ENCODE measurements at places on chromosomes 6 and 20.

DNA sequence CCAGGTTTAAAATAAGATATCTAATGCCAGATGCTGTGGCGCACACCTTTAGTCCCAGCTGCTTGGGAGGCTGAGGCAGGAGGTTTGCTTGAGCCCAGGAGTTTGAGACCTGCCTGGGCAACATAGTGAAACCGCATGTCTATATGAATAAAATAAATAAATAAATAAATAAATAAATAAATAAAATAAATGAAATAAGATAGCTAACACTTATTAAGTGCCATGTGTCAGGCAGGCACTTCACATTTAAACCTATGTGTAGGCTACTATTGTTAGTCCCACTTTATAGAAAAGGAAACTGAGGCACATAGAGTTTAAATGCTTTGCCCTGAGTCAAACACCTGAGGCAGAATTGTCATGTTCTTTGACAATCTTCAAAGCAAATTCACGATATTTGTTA, 32.9 kb upstream of the RREB1 start:
- no peak for DNase-seq

DNA sequence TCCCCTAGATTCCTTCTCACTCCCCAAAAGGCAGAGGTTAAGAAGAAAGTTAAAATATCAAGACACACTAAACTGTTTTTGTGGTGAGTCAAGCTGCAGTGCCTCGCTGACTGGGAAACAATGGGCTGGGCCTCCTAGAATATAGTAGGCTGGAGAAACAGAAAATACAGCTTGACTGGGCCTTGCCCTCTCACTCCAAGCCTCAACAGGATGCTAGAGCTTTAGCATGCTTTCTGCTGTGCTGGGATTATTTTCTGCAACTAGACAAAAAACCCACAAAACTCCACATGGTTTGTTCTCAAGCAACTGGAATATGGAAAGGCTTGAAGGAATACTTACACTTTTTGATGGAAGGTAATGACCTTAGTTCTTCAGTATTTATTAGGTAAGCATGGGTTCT, 27.9 kb downstream of the FOXO3 start:
- DNase-seq: no peak

DNA sequence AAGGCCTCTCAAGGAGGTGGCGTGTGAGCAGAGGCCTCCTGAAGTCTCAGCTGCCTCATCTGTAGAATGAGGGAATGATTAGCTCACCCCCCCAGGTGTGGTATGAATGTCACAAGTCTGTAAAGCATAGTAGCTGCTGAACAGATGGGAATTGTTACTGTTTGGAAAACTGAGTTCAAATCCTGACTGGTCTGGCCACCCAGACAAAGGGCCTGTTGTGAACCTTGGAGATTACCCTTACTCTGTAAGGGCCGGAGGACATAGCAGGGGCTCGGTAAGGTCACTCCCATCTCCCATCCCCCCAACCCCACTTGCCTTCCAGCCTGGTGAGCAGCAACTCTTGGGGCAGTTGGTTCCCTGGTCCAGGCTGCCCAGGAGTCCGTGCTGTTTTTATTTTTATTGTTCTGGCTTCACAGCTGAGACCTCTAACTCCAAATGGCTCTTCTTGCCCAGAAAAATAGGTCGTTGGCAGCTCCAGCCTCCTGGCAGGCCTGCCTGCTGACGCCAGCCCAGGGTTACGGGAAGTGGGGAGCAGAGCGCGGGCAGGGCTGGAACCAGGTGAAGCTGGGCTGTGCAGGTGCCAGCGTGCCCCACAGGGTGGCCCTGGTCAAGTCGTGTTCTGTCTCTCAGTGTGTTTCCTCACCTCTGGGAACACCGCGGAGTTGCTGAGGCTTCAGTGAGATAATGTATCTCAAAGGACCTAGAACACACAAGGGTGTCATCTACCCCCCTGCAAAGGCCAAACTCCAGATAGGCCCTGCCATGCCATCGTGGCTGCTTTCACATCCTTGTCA, 4.5 kb upstream of the SIRPA start:
- DNase-seq: no peak

- DNase-seq: no peak
Measured at GRCh38 chr20:10412591-10413408, 21.2 kb downstream of the MKKS start.

GRCh38 chr20:49256261-49256660, 21.6 kb downstream of the ZNFX1 start:
- no peak for DNase-seq

GRCh38 chr6:52139985-52140680, 46.0 kb upstream of the IL17A start:
- DNase-seq: no peak

DNA sequence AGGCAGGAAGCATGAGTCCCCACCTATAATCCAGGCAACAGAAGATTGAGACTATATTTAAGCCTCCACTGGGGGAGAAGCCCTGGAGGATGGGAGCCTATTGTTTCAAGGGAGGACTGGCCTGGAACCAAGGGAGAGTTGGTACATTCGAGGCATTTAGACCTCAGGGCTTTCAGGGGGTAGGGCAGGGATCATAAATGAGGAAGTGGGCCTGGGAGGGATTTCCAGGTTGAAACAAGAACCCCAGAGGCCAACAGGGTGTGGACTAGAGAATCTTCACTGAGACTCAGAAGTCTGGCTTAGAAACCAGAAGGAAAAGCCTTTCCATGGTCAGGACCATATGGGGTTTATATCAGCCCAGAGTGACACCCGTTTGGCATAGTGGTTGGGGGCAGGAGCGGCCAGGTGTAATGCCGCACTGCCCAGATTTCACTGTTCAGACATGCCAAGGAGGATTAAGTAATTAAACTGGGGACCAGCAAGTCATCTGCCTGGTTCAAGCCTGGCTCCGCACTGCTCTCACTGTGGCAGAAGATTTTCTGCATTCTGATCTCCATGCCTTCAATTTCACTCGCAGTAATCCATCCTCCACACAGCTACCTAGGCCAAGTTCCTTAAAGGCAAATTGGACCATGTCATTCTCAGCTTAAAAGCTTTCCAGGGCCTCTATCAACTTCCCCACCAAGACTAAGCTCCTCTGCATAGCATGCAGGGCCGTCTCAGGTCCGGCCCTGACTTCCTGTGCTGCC, 17.8 kb downstream of the LRFN2 start:
- DNase-seq: no peak

GRCh38 chr20:62205618-62206387, 14.3 kb downstream of the HRH3 start:
- no peak for DNase-seq

GRCh38 chr6:166904101-166904746, 52.1 kb downstream of the RNASET2 start:
- no peak for DNase-seq

GRCh38 chr20:58470336-58471192, 44.6 kb downstream of the APCDD1L start:
- DNase-seq: no peak

DNA sequence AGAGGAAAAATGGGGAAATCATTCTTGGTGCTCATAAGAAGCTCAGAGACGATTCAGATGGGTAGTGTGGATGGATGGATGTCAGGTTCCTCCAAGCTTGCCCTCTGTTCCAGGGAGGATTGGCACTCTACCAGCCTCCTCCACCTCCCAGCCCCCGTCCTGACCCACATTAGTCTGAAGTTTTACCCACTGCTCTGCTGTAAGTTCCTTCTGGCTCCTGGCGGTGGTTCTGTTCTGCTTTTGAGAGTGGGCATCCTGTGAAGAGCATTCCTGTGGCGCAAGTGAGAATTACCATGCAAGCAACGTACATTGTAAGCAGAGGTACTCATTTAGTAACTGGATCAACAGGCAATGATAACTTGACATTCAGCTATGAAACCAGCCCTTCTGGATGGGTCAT, 103.4 kb downstream of the SYNDIG1 start:
- DNase-seq: no peak

DNA sequence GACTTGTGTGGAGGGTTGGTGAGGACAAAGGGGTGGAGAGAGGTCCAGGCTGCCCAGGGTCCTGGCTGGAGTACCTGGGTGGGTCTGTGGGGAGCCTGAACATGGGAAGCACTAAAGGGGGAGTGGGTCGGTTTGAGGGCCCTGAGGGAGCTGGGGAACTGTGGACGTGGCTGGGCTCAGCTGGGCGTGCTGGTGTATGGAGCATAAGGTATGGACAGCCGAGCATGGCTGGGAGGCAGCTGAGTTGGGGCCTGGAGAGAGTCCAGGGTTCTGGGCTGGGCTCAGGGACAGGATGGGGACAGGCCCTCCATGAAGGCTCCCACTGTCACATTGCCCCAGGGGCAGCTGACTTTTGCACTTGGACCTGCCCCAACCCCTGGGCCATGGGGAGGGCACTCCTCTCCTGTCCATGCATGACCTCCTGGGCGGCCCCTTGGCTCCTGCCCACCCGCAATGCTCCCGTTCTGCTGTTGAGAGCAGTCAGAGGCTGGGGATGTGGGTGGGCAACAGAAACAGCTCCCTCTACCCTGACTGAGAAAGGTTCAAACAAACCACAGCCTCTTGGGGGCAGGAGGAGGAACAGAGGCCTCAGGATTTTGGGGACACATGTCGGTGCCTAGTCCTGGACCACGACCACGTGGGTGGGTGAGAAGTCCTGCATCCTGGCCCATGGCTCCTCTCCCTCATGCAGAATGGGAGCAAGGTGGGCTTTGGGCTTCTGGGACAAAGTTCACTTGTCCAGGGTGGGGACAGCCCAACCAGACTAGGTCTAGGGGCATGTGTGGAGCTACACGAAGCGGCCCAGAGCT, 4.5 kb downstream of the C20orf204 start:
- DNase-seq: no peak

DNA sequence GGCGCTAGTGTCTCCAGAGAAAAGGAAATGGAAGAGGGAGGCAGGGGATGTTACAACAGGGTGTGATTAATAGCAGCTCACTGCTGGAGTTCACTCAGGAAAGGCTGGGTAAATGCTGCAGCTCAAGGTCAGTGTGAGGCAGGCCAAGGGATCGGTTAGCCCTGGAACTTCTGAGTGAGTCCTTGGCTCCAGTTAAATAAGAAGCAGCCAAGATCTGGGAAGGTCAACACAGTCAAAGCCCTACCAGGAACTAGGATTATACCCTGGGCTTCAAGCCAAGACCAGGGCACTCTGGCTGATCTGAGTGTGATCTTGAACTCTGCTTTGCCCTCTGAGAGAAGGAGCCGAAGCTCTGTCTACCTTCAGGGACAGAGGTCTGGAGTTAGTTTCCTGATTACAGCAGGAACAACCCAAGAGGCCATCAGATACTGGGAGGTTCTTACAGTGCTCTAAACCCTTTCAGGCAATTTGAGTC, 44.3 kb downstream of the TPD52L1 start:
- DNase-seq: no peak

GRCh38 chr6:118869350-118869749, 24.6 kb upstream of the ASF1A start:
- DNase-seq: no peak
